ENCODE measurements at places on chromosomes 2 and 18.

- no peak for DNase-seq
Observed at GRCh38 chr2:120442923-120443571, 97.1 kb downstream of the INHBB start.

DNA sequence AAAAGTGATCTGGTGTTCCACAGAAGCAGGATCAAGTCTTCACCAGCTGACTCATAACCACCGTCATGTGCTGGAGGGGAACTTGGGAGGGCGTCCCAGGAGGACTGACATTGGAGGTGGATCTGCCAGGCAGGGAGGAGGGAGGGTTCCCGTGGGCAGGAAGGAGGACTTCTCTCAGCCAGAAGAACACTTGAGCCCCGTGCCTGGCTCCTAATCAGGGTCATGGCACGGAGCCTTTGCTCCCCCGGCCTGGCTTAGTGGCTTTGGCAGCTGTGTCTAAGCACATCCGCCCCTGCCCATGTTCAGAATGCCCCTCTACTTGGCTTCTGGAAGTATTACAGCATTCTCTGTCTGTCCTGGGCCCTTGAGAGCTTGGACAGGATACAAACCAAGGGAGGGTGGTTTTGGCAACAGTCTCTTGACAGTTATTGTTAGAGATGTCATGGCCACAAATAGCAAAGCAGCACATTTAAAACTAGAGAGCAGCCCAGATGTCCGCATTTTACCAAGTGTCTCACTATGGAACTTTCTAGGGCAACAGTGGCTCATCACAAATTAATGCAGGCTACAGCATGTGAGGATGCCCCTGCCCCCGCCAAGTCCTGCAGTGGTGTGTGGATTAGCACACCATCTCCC, 11.5 kb downstream of the PPP1R7 start:
- no peak for DNase-seq

- DNase-seq = no peak
Observed at GRCh38 chr2:102080451-102081242, 61.9 kb upstream of the IL1R1 start.

GRCh38 chr18:34223893-34224422, 755 bp downstream of the NOL4 start:
- no peak for DNase-seq

DNA sequence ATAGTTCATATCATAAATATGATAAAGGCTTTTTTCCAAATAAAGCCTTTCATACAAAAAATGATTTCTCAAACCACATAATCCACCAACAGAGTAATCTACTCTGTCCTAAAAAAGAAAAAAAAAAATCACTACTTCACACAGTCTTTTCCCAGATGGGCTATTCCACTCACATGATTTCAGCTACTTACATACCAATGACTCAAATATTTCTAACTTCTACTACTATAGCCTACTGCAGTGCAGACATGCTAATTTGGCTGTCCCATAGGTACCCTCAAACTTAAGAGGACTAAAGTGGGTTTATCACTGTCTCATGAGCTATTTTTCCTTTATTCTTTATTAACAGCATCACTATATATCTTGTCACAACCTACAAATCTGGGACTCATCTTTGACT, 57.4 kb downstream of the SLC66A3 start:
- DNase-seq = no peak

DNA sequence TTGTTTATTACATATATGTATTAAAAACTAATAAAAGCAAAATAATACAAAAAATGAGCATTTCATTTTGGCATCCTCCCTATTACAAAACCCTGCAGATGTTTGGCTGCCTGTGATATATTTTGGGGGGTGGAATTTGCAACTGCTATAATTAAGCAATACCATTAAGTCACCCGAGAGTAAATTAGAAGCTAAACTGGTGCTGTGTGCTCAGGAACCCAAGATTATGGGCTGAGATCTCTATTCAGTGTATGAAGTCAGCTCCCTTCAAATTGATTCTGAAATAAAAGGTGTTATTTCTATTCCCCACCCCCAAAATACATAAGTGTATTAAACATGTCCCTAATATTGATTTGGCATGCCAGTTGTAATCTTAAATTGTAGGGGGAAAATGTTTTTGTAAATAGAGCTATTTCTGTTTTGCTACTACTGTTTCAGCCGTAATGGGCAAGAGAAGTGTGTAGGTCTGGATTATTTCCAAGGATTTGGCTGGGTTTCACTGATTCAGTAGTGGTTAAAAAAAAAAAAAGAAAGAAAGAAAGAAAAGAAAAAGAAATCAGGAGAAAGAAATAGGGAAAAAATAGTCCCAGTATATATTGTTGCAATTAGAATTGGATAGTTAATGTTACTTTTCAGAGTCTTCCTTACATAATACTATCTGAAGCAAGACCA, 110.9 kb downstream of the SS18 start:
- DNase-seq = no peak

GRCh38 chr2:215728504-215729065, 284.8 kb downstream of the MREG start:
- no peak for DNase-seq

- no peak for DNase-seq
Observed at GRCh38 chr2:202113571-202114142, 40.6 kb downstream of the KIAA2012 start.

GRCh38 chr2:138779406-138779780, 797 bp downstream of the NXPH2 start:
- no peak for DNase-seq

DNA sequence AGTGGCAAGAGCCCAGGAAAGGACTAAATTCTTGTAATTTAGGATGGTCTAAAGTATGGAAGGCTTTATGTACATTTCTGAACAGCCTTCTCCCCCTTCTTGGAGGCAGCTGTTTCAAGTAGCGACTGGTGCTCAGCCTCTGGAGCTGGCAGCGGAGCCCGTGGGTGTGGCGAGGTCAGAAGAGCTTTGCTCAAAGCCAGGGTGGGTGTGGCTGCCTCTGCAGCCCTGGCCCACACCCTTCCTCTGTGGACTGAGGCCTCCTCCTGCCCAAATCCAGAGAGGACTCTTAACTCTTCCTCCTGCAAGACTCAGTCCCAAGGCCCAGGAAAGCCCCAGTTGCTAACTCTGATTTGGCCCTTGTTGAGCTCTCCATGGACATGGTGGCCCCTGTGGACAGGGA, 202.1 kb upstream of the REV1 start:
- DNase-seq = no peak

DNA sequence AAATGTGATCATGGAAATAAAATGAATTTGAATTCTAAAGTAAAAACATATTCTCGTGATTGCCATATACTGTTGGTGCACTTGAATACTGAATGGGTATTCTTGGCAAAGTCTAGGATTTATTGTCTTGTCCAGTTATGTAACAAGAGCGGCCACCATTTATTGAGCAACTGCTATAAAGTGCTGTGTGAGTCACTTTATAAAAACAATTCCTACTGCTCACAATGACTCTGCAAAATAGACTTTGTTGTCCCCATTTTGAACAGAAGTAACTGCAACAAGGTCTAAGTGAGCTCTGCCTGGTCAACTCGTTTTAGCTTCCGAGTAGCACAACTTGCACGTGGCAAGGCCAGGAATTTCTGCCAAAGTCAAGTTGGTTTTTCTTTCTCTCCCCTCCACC, 995.6 kb upstream of the FANCL start:
- no peak for DNase-seq

GRCh38 chr2:152718909-152719645, 657 bp downstream of the ARL6IP6 start:
- DNase-seq = no peak

DNA sequence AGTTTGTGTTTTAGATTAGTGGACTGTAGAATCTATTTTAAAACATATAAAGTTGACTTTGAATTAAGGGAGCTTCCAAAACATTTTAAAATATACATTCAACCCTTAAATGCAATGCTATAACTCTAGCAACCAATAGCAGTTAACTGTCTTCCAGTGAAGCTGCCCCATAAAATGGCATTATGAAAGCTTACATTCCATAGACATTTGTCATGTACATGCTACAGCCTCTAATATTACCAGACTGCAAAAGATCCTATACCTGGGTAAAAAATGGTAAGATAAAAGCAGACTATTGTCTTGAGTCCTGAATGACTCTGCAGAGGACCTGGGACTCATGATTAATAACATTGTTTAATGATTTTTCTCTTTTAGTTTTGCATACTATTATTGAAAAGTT, 489.4 kb downstream of the LRP1B start:
- DNase-seq = no peak

DNA sequence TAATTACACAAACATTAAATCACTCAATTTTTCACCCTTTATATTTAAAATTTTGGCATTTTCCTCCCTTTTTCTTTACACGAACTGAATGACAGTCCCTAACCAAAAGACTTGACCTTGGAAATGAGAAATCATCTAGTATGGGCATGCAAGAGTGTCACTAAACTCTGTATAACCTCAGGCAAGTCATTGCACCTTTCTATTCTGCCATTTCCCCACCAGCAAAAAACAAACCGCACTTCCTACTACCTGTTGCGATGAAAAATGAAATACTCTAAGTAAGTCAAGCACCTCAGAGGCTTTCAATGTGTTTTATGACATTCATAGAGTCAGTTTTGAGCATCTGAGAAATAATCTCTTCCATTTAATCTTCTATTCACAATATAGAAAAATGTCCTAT, 44.1 kb downstream of the ANKRD44 start:
- DNase-seq = no peak

- DNase-seq = no peak
Observed at GRCh38 chr2:7428454-7429204, 511.4 kb downstream of the RNF144A start.

GRCh38 chr18:55073116-55073515, 113.9 kb upstream of the CCDC68 start:
- no peak for DNase-seq

GRCh38 chr2:163565192-163565591, 170.6 kb downstream of the FIGN start:
- DNase-seq = no peak

GRCh38 chr2:143936848-143937722, 582.8 kb downstream of the ZEB2 start:
- DNase-seq = no peak

DNA sequence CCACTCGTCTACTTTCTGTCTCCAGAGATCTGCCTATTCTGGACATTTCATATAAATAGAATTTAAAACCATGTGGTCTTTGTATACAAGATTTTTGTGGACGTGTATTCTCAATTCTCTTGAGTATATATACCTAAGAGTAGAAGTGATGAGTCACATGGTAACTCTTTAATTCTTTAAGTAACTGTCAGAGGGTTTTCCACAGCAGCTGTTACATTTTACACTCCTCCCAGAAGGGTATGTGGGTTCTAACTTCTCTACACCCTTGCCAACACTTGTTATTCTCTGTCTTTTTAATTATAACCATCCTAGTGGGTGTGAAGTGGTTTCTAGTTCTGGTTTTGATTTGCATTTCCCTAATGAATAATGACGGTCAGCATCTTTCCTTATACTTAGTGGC, 70.9 kb downstream of the MAP3K20 start:
- DNase-seq = no peak

GRCh38 chr2:12416600-12416999, 300.1 kb upstream of the TRIB2 start:
- peak; percentile 24 for DNase-seq

DNA sequence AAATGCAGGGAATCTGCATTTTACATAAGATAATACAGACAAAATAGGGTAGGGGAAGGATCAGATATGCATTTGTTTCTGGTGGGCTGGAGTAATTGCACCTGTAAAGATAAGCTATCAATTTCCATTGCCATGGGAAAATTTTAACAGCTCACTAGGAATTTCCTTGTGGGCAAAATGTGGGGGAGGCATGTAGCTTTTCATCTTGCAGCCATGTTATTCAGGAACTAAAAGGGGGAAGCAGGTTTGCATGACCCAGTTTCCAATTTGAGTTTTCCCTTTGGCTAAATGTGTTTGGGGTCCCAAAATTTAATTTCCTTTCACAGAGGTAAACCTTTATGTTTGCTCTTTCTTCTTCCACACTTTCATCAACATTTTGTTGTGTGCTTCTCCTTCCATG, 624.4 kb downstream of the NYAP2 start:
- no peak for DNase-seq

GRCh38 chr2:178105566-178105965, 6.7 kb upstream of the RBM45 start:
- DNase-seq = no peak

DNA sequence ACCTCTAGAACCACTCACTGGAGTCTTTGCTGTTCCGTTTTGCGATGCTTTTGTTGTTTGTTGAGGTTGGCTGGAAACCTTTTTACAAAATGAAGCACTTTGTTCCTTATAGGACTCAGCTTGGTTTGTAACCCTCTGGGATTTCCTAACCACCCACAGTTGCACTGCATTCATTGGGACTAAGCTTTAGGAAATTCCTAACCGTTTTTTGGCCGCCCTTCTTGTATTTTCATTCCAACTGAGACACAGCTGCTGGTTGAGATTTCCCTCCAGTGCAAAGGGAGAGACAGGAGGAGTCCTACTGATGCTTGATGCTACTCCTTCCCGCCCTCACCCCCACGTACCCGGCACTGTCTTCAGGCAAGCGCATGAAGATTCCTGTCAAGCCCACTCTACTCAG, 6.1 kb upstream of the DIPK1C start:
- DNase-seq = no peak

GRCh38 chr18:27244259-27244658, 59.2 kb upstream of the CHST9 start:
- no peak for DNase-seq

DNA sequence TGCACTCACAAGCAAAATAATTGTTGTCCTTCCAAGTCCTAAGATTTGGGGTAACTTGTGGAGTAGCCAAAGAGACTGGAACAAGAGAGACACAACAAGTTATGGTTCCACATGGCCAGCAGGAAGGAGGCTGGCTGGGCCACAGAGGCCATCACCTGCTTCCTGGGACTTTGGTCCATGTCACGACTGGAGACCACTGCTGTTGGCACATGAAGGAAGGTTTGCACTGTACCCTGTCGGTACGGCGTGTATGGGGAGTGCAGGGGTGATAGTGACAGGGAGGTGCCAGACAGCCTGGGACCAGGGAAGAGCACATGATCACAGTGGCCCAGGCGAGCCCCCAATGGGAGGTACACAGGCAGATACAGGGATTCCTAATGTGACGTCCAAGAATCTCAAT, 15.5 kb downstream of the SLC66A2 start:
- DNase-seq = no peak

- DNase-seq = no peak
Observed at GRCh38 chr2:43075054-43075593, 151.3 kb downstream of the ZFP36L2 start.

DNA sequence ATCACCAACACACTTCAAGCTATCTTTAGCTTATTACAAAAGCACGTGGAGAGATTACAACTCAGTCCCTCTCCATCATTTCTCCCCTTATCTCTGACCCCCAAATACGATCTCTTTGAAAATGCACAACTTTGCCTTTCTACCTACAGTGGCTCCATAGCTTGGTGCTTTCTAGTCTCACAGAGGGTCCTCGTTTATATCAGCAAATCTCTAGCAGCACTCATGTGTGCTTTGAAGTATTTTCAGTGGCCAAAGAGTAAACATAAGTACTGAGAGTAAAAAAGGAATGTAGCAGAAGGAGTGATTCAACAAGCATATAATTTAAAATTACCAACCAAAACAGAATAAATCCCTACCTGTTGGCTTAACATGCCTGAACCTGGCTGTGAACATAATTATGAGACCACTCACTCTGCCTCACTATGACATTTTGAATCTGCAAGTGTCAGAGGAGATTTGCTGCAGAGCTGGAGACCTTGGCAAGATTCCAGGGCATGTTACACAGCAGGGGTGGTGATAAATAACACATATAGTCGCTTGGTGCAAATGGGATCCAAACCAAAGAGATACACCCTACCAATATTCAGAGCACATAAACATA, 54.6 kb downstream of the LAMA3 start:
- no peak for DNase-seq

- DNase-seq = no peak
Observed at GRCh38 chr2:200471324-200471848, 38.5 kb downstream of the KCTD18 start.

Data from activated CD4-positive, CD25-positive, alpha-beta regulatory T cell treated with anti-CD3 and anti-CD28 coated beads, Interleukin-2, amount 50 U/mL, for 16 hours (primary cell).